ENCODE measurements at places on chromosomes 7 and 10. TPM values are rescaled to one million over a fixed set of nuclear protein-coding genes. Genes with fewer than 3 reads are reported as not detected.

SPAM1 gene
- total RNA-seq, result not detected

ERVW-1 gene
- total RNA-seq, result not detected

LDB3 gene
- 2.5 TPM for total RNA-seq

OR2A5 gene
- total RNA-seq, result not detected

ITPRID1 gene
- total RNA-seq, result not detected

CLDN3 gene
- 11.8 TPM for total RNA-seq

INSYN2A gene
- total RNA-seq, result 0.14 TPM

SLC29A3 gene
- total RNA-seq, result 14.8 TPM

EN2 gene
- total RNA-seq, result not detected

ZNF804B gene
- total RNA-seq, result not detected

FBXW4 gene
- 94.3 TPM for total RNA-seq

PDIA4 gene
- total RNA-seq, result 117 TPM

SFTPA1 gene
- total RNA-seq, result 11,191 TPM

NPFFR1 gene
- total RNA-seq, result 1.1 TPM

DNA sequence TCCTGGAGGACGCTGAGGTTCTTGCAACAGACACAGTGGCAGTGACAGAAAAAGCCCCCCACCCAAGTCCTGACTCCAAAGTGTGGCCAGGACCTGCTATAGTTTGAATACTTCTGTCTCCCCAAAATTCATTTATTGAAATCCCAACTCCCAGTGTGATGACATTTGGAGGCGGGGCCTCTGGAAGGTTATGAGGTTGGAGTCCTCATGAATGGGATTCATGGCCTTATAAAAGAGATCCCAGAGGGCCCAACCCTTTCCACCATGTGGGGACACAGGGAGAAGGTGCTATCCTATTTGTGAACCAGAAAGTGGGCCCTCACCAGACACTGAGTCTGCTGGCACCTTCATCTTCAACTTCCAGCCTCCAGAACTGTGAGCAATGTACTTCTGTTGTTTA is 18.3 kb downstream of the ANXA11 start:
- no peak for DNase-seq

- no peak for DNase-seq
Measured at GRCh38 chr10:17162828-17163227, 33.2 kb upstream of the CUBN start.

DNA sequence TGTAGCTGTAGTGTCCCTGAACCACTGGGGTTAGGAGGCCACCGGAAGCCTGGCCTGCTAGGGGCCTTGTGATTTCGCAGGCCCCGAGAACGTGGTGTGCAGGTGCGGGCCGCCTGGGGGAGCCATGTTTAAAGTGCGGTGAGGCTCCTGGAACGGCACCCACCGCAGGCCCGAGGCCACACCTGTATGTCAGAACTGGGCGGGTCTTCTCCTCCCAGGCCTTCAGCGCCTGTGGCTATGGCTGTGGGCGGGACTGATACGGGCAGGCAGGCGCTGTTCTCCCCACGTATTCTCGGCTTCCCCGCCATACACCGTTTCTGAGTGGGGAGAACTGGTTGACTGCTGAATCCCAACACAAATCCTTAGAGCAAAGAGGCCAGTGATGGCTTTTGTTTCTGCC is 74.8 kb downstream of the DNAJB6 start:
- DNase-seq, result no peak

- no peak for DNase-seq
Measured at GRCh38 chr7:98187138-98187502, 24.1 kb upstream of the BHLHA15 start.

- DNase-seq, result peak; percentile 89
Measured at GRCh38 chr10:97888641-97889262, 39.1 kb downstream of the GOLGA7B start.

DNA sequence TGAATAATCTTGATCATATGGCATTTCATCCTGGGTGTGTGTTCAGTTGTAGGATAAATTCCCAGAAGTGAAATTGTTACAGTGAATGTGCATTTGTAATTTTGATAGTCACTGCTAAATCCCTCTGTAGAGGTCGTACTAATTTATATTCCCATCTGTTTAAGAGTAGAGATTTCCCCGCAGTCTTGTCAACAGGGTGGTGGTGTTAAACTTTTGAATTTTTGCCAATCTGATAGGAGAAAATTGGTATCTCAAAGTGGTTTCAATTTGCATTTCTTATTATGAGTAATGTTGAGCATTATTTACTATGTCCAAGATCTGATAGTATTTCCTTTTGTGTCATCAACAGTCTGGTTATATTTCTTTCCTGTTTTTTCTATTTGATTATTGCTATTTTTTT is 101.7 kb downstream of the AUTS2 start:
- no peak for DNase-seq

DNA sequence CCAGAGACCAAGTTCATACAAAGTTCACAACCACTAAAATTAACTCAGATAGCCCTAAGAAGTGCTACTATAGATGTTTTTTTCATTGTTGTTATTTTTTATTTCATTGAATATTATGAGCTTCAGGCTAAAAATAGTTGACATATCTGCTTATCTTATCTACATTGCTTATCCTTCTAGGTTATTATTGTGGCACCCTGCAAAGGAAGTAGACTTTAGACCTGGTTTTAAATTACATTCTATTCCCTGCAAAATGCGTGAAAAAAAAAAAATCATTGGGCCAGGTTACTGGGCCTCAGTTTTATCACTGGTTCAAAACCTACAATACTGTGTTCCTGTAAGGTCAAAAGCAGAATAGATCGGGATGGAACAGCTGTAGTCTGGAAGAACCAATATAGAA is 811.0 kb downstream of the GRM8 start:
- no peak for DNase-seq

DNA sequence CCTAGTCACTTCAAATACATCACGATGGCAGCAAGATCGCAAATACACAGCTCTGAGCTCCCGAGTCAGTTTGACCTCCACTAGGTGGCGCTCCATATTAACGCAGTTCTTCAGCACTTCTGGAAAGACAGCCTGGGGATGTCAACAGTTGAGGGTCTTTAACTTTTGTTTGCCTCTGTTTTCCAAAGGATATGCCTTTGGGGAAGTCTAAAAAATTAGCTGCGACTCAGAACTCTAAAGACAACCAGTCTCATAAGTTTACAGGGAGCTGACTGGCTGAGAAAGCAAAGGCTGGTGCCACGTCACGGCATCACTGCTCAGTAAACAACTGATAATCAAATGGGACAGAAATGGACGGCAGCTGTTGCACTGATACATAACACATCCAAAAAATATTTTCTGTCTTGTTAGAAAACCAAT is 458.8 kb downstream of the SORCS1 start:
- no peak for DNase-seq

DNA sequence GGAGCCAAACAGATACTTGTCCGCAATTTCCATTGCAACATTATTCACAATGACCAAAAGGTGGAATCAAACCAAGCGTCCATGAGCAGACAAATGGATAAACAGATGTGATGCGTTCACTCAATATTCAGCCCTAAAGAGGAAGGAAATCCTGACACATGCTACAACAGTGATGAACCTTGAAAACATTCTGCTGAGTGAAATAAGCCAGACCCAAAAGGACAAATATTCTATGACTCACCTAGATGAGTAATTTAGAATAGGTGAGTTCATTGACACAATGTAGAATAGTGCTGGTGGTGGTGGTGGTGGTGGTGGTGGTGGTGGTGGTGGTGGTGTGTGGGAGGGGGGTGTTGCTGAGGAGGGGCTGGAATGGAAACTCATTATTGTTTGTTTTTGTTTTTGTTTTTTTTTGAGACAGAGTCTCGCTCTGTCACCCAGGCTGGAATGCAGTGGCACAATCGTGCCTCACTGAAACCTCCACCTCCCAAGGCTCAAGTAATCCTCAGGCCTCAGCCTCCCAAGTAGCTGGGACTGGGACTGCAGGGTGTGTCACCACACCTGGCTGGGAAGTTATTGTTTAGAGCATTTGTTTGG is 28.6 kb downstream of the SMKR1 start:
- no peak for DNase-seq

GRCh38 chr7:8015100-8015745 is 46.6 kb downstream of the GLCCI1 start:
- no peak for DNase-seq

DNA sequence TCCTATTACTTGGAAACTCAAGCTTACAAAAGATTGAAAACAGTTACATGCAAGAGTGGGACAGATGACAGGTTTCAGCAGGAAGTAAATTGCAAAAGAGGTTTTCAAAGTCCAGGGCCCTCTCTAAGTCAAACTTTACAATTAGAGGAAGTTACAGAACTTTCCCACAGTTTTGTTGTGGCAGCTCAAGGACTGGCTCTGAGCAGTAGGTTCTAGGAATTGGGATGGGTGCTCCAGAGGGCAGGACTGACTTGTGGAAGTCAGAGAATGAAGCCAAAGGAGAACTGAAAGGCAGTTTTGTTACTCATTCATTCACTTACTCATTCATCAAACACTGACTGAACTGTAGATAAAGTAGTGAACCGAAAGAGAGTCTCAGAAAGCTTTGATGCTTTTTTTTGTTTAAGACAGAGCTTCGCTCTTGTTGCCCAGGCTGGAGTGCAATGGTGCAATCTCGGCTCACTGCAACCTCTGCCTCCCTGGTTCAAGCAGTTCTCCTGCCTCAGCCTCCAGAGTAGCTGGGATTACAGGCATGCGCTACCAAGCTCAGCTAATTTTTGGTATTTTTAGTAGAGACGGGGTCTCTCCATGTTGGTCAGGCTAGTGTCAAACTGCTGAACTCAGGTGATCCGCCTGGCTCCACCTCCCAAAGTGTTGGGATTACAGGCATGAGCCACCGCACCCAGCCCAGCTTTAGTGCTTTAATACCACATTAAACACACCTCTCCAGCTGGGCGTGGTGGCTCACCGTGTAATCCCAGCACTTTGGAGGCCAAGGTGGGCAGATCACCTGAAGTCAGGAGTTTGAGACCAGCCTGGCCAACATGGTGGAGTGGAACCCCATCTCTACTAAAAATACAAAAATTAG is 66.8 kb upstream of the CCNJ start:
- no peak for DNase-seq

DNA sequence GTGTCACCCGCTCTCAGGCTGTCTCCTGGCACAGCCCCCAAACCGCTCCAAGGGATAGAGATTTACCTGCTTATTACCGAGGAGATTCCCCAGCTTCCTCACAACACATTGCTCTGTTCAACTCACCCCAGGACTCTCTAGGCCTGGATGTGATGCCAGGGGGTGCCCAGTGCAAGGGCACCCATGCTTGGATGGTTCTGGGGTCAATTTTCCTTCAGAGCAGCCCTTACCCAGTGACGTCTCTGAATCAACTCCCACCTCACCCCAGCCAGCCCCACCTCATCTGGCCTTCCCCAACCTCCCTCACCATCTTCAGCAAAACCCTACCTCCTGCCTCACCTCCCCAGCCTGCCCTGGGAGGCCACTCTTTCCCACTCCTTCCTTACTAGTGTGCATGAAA is 951.6 kb upstream of the ZNF722 start:
- no peak for DNase-seq

- no peak for DNase-seq
Measured at GRCh38 chr10:31170636-31171035, 139.0 kb upstream of the ZNF438 start.

- no peak for DNase-seq
Measured at GRCh38 chr7:23333671-23334246, 34.6 kb downstream of the MALSU1 start.

GRCh38 chr10:128493811-128494210 is 367.6 kb upstream of the MKI67 start:
- DNase-seq, result no peak

DNA sequence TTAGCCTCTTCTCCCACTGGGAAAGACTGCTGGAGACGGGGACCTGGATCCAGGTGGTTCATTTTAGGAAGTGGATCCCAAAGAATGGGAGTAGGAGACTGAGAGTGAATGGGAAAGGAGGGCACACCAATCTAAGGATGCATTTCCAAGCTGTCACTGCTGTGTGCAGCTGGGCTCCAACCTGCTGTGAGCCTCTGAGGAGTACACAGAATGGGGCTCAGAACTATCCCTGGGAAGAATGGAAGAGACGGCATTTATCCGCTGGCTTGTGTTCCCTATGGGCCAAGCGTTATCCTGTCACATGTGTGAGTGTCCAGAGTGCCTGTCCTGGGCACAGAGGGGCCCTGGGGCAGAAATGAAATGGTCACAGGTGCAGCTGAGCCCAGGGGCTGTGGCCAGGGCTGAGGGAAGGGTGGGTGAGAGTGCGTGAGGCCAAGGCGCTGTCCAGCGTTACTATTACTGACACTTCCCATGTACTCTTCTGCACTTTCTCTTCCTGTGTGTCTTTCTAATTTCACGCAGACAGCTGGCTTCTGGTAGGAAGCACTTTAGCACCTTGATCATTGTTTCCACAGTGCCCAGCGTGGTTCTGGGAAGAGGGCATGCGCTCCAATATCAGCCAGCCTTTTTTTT is 35.4 kb upstream of the PODXL start:
- no peak for DNase-seq
